ENCODE measurements at places on chromosomes 12 and 14.

DNA sequence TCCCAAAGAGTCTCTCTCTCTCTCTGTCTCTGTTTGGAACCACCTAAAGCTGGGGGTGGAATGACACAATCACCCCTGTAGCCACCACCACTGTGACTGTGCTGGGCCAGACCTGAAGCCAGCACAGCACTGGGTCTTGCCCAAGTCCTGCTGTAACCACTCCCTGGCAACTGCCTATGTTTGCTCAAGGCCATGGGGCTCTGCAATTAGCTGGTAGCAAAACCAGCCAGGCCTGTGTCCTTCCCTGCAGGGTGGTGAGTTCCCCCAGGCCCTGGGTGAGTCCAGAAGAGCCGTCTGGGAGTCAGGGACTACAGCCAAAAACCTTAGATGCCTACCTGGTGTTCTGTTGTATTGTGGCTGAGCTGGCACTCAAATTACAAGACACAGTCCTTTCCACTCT, 50.8 kb downstream of the DGLUCY start:
- DNase-seq = peak; percentile 22

GRCh38 chr12:123289911-123290310, 18.3 kb upstream of the CDK2AP1 start:
- no peak for DNase-seq

- no peak for DNase-seq
Observed at GRCh38 chr14:61515436-61516117, 179.7 kb upstream of the HIF1A start.

GRCh38 chr12:13596714-13597113, 384.7 kb downstream of the GRIN2B start:
- DNase-seq = no peak

DNA sequence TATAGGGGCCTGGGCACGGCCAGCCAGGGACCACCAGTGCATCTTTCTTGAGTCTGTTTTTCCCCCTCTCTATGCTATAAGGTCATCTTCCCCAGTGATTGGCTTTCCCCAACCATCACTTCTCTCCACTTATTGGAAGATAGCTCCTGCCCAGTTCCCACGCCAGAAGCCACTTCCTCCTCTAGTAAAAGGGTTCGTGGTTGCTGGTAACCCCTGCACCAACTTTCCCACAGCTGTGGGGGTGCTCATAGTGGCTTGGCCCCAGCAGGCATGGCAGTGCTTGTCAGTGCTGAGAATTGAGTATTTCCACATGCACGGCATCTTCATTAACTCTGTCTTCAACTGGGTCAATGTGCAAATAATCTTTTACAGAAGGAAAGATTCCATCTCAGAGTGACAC, 215.4 kb downstream of the FOXN3 start:
- DNase-seq = peak; percentile 36

- no peak for DNase-seq
Observed at GRCh38 chr12:106741247-106741646, 33.2 kb upstream of the RIC8B start.

DNA sequence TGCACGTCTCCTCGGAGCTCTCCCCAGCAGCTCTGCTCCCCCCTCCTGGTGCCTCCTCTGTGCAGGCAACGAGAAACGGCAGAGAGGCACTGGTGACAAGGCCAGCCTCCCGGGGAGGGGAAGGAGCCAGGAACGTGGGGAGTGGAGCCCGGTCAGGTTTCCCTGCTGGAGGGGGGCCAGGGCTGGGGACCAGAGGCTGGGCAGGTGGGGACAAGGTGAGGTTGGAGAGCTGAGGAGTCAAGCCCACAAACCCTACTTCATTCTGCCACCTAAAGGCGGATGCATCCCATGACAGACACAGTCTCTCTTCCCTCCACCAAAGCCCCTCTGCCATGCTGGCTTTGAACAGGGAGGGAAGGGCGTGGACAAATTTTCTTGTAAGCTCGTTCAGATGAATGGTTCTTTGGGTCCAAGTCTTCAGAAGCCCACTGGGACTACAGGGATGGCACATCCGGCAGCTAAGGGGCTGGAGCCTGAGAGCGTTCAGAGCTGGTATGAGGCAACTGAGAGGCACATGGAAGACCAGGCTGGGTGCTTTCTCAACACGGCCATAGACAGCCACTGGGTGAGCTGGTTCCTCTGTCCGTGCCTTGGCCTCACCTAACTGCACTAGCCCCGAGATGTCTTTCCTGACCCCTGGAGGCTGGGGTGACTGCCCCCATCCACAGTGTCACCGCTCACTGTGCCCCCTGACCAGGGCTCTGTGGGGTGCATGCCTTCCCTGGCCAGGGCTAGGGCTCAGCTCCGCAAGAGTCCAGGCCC, 105.9 kb downstream of the RBM19 start:
- no peak for DNase-seq

- DNase-seq = no peak
Observed at GRCh38 chr12:107221913-107222312, 128.6 kb upstream of the CRY1 start.

DNA sequence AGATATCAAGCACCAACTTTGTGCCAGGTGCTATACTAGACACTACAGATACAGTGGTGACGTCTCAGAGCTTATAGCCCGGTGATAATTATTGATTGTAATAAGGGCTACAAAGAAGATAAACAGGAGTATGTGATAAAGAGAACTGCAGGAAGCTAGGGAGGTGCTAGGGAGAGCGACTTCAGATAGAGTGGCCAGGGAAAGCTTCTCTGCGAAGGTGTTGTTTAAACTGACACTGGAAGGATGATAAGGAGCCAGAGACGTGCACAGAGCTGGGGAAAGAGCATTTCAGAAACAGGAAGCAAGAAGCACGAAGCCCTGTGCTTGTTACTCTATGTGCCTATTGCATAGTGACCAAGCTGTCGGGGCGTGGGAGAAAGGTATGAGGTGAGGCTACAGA, 48.1 kb upstream of the OTX2 start:
- DNase-seq = no peak

DNA sequence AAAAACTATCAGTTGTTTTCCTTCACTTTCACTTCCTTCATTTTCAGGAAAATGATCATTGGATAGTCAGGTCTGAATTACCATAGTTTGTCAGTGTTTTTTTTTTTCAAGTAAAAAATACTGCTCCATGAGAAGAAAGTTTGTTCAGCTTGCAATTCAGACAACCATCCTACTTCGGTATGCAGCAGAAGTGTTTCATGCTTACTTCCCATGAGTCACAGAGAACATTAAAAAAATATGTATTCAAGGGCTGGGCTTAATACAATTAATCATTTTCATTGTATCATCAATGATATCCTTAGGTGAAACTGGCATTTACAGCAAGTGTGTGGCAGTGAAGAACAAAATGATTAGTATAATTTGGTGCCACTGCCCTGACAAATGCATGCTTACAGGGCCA, 21.6 kb downstream of the PYM1 start:
- DNase-seq = peak; percentile 28

DNA sequence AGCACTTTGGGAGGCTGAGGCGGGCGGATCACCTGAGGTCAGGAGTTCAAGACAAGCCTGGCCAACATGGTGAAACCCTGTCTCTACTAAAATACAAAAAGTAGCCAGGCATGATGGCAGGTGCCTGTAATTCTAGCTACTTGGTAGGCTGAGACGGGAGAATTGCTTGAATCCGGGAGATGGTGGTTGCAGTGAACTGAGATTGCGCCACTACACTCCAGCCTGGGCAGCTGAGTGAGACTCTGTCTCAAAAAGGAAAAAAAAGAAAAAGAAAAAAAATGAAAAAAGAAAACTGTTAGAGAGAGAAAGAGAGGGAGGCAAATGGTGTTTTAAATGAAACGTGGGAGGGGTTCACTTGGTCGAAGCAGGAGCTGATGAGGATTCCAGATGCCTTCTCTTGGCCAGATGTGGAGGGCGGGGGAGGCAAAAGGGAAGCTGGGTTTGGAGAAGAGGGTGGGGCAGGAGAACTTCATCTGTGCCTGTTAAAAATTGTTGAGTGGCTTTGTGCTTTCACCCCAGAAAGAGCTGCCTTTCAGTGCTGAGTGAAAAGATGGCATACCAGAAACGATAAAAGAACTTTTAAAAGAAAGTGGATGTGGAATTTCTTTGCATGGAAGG, 1.1 kb downstream of the EMP1 start:
- DNase-seq = peak; percentile 71

GRCh38 chr12:124740691-124741137, 123.0 kb downstream of the SCARB1 start:
- DNase-seq = peak; percentile 92

- DNase-seq = no peak
Observed at GRCh38 chr12:127308148-127308547, 958.8 kb upstream of the TMEM132C start.

DNA sequence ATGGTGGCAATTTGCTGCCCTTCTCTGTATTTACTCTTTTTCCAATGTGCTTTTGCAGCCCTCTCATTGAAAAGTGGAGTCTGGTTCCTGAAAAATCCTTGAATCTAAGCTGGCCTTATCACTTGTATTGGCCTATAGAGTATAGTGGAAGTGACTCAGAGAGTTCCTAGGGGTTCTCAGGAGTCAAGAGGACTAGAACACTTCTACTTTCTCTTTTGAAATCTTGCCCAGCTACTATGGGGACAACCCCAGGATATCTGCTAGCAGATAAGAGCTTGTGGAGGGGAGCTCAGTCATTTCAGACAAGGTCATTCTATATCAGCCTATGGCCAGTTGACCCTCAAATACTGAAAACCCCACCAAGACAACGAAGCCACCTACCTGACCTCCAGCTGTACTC, 26.7 kb upstream of the WSCD2 start:
- no peak for DNase-seq

DNA sequence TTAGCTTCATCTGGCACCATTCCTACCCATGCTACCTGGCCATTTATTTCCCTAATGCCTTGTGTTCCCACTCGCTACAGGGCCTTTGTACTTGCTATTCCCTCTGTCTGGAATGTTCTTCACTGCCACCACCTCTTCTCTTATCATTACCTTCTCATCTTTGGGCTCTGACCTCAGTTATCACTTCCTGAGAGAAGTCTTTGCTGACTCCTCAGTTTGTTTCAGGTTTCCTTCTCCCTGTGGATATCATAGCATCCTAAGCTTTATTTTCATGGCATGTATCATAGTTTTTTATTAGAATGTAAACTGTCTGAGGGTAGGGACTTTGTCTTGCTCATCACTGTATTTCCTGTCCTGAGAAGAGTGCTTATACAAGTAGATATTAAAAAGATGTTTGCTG, 29.7 kb downstream of the SPATS2 start:
- DNase-seq = no peak

DNA sequence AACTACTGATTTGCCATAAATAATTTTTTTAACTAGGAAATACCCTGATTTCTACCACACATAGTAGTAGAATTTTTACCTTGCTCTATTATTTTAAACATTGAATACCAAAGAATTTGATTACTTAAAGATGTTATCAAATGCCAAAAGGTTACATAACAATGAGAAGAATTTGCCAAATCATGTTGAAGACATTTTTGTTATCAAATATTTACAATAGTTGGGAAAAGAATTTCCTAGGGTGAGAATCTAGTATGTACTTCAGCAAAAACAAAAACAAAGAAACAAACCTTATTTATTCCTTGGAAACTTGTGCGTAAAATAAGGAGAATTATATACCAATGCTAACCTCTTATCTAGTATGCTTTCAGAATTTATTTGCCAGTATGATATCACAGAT, 107.2 kb downstream of the SCAF11 start:
- no peak for DNase-seq

GRCh38 chr14:101711041-101711856, 50.3 kb upstream of the PPP2R5C start:
- no peak for DNase-seq

DNA sequence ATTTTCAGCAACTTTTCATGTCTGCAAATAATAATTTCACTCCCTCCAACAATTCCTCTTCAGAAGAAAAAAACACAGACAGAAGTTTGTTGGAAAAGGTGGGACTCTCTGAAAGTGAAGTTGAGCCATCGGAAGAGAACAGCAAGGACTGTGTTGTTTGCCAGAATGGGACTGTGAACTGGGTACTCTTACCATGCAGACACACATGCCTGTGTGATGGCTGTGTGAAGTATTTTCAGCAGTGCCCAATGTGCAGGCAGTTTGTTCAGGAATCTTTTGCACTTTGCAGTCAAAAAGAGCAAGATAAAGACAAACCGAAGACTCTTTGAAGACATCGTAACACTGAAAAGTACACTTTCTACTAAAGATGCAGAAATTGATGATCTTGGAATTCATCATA, 28.3 kb downstream of the CGRRF1 start:
- DNase-seq = no peak

GRCh38 chr14:89417465-89418225, 612 bp upstream of the FOXN3 start:
- DNase-seq = peak; percentile 70

GRCh38 chr12:96078231-96079135, 43.1 kb upstream of the LTA4H start:
- DNase-seq = no peak

GRCh38 chr12:124626971-124627411, 59.6 kb upstream of the NCOR2 start:
- DNase-seq = peak; percentile 64

DNA sequence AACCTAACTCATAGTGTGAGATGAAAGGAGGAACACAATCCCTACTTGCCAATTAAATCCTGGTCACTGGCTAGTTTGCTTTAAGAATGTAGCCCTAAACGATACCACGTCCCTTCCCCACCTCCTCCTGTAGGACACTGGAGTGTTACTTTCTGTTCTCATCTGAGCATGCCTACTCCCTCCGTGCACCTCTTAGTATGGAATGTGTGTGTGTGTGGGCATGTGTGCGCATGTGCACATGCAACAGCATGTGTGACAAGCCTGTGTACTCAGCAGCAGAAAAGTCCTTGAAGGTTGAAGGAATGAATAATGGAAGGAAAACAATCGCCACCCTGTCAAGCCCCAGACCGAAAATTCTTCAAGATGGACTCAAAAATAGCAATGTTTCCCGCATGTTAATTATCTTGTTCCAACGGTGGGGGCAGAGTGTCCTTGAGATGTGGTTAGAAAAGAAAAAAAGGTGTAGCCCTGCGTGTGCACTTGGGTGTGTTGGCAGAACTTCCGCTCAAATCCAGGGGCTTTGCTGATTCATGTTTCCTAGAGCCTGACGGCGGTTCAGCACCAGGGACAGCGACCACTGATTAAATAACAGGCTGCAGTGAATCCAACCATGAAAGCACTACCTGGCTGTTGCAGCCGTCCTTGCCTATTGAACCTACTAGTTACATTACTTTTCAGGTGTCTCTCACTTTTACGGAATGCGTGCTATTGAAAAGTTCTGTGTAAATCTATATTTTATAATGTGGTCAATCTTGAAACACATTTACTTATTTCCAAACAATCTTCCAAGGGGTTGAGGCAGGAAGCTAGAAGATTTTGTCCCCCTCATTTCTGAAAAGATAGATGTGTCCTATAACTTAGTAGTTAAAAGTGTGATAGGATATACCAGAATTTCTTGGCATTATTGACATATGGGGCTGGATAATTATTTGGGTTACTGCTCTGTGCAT, 79.8 kb downstream of the SRRM4 start:
- DNase-seq = peak; percentile 41

All from suppressor macrophage (primary cell).